Fibroblast of lung (primary cell): ENCODE measurements at places on chromosomes 3 and 15. TPM values are rescaled to one million over a fixed set of nuclear protein-coding genes. Genes with fewer than 3 reads are reported as not detected.

DNA sequence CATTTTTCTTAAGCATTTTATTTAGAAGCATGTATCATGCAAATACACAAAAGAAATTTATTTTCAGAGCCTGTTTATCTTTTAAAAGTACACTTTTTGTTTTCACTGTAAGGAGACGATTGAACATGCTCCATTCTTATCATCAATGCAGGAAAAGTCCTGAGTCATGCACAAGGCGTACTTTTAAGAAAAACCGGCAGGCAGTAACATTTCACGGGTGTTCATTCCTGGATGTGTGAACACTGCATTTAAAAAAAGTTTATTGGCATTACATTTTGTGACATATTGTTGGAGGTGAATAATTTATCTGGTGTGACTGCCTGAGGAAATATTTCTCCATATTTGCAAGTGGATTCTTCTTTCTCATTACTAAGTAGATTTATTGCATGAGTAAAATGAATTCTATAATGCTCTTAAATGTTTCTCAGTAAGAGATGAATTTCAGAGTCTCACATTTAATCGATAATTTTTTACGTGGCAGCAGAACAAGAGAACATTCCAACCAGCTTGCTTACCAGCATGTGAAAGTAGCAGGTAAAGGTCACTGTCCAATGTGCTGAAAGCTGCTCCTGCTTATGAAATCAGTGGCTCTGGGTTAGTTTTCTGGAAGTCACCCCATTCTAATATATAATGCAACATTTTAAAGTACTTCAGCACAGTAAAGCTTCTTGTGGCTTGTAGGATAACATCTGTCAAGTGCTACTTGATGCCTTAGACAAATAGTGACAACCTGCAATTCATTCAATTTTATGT, 87.0 kb downstream of the SV2B start:
- no peaks in the 10 kb centered on the region for H3K4me1 ChIP-seq
- no peak overlapping the region for H3K4me3 ChIP-seq
- no peaks in the 10 kb centered on the region for H3K36me3 ChIP-seq

GRCh38 chr3:110871869-110872268, 199.7 kb upstream of the NECTIN3 start:
- no peaks in the 10 kb centered on the region for H3K27me3 ChIP-seq
- DNase-seq = no peak
- H3K4me1 ChIP-seq = no peaks in the 10 kb centered on the region
- no peak overlapping the region for H3K4me3 ChIP-seq
- H3K36me3 ChIP-seq = no peaks in the 10 kb centered on the region

DNA sequence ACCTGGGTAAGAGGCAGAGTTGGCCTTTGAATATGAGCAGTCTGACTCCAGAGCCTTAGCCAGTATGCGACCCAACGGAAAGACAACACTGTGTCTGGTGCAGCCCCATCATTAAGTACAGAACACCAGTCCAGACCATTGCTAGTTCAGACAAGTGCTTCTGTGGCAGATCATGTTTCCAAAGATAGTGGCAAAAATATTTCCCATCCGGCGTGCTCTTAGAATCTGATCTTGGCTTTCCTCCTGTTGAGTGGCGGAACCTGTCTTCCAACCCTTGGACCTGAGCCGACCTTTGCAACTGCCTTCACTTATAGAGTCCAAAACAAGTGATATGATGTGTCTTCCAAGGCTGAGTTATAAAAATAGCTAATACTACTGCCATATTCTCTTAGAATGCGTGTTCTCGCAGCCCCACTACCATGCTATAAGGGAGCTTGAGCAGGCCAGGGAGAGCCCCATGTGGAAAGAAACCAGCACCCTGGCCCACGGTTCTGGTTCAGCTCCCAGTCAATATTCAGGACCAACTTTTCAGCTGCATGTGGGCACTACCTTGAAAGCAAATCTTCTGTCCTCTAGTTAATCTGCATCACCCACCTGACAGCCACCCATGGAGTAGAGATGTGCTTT, 322.4 kb upstream of the SLCO3A1 start:
- H3K27ac ChIP-seq = no peak overlapping the region
- no peaks in the 10 kb centered on the region for H3K36me3 ChIP-seq
- H3K4me1 ChIP-seq = peaks cover under 1% of the 10 kb centered on the region
- H3K4me3 ChIP-seq = no peak overlapping the region
- H3K27me3 ChIP-seq = no peaks in the 10 kb centered on the region
- no peak for DNase-seq

The SAMMSON gene
- under 0.01 TPM in 2 replicates for total RNA-seq

GRCh38 chr3:111325160-111325718, 216.8 kb upstream of the CD96 start:
- H3K4me1 ChIP-seq = no peaks in the 10 kb centered on the region
- H3K36me3 ChIP-seq = no peaks in the 10 kb centered on the region
- H3K4me3 ChIP-seq = no peak overlapping the region
- DNase-seq = peak; percentile 36

DNA sequence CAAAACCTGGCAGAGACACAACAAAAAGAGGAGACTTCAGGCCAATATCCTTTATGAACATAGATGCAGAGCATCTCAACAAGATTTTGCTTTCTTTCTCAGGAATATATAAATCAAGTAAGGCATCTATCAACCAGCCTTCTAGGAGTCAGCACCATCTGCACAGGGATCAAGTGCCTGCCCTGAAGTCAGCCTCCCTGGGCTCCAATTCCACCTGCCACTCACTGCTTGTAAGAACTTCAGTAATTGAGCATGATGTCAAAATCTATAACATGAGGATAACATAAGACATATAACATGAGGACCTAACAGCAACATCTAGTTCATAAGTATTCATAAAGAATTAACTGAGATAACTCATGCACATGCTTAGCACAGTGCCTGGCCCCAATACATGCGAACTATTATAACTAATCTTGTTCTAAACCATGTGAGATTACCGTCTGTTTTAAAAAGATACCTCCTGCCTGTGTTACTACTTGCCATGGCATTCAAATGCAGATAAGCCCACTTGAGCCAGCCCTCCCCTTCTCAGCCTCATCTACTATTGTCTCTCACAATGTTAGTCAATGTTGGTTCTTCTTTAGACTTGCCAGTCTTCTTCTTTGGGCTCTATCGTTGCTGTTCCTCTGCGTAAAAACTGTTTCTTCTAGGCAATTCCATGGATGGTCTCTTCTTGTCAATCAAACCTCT, 91.6 kb downstream of the PLD1 start:
- no peaks in the 10 kb centered on the region for H3K36me3 ChIP-seq
- no peak overlapping the region for H3K27ac ChIP-seq
- H3K27me3 ChIP-seq = no peaks in the 10 kb centered on the region
- no peak overlapping the region for H3K4me3 ChIP-seq
- no peaks in the 10 kb centered on the region for H3K4me1 ChIP-seq

DNA sequence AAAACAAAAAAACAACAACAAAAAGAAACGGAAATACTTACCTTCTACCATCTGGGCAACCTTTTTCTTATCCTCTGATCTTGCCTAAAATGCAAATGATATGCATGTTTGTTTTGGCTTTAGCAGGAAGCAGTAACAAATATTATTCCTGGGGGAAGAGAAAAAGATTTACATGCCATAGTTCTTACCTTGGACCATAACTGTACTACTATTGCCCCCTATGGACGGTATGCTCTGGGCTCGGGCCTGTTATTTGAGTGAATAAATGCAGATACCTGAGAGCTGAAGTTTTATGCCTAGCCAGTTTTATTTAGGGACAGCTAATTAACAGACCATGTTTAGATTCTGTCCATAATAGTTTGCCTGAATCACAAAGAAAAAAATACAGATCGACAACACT, 12.6 kb upstream of the STARD5 start:
- no peak overlapping the region for H3K4me3 ChIP-seq
- H3K27ac ChIP-seq = no peak overlapping the region
- no peaks in the 10 kb centered on the region for H3K27me3 ChIP-seq
- H3K36me3 ChIP-seq = no peaks in the 10 kb centered on the region
- DNase-seq = peak; percentile 44
- peaks cover 12% of the 10 kb centered on the region for H3K4me1 ChIP-seq

The SLC12A1 gene
- not detected in 2 replicates for total RNA-seq

GRCh38 chr15:47398132-47398531, 319.2 kb upstream of the SEMA6D start:
- no peaks in the 10 kb centered on the region for H3K4me1 ChIP-seq
- no peak for DNase-seq
- H3K36me3 ChIP-seq = no peaks in the 10 kb centered on the region
- H3K4me3 ChIP-seq = no peak overlapping the region

The RBPMS2 gene
- total RNA-seq = under 0.01 TPM in 1 of 2 replicates, not detected in the other

GRCh38 chr3:167114619-167115018, 265.5 kb downstream of the ZBBX start:
- no peak for DNase-seq
- no peaks in the 10 kb centered on the region for H3K4me1 ChIP-seq
- no peak overlapping the region for H3K4me3 ChIP-seq
- H3K36me3 ChIP-seq = no peaks in the 10 kb centered on the region
- H3K27me3 ChIP-seq = no peaks in the 10 kb centered on the region

- no peak for DNase-seq
- H3K27ac ChIP-seq = no peak overlapping the region
- no peaks in the 10 kb centered on the region for H3K27me3 ChIP-seq
- H3K4me3 ChIP-seq = no peak overlapping the region
- H3K36me3 ChIP-seq = no peaks in the 10 kb centered on the region
Observed at GRCh38 chr3:186998937-186999368, 68.6 kb downstream of the ST6GAL1 start.

The ZNF660 gene
- total RNA-seq = 3.3 and 4.0 TPM in 2 replicates

DNA sequence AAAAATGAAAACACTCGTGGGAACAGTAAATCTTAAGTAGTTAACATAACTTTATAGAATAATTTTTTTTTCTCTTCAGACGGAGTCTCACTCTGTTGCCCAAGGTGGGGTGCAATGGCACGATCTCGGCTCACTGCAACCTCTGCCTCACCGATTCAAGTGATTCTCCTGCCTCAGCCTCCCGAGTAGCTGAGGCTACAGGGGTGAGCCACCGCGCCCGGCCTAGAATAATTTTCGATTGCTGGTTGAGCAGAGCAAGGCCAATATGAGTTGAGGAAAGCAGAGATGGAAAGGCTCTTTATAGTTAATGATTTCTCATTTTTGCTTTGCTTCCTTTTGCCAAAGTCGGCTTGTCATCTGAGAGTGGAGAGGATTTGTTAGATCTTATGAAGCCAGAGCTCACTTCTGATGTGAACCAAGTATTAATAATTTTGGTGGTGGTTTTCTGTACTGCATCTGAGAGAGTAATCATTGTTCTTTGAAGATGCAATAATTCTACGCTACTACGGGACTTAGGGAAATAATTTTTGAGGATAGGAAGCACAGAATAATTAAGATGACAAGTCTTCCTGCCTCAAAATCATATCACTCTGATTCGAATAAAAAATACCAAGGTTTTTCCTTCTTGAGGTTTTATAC, 1.6 kb upstream of the GOLM2 start:
- peak overlapping the region; percentile 92 for H3K4me3 ChIP-seq
- no peaks in the 10 kb centered on the region for H3K27me3 ChIP-seq
- H3K36me3 ChIP-seq = no peaks in the 10 kb centered on the region
- DNase-seq = peak; percentile 10
- H3K4me1 ChIP-seq = peaks cover 2% of the 10 kb centered on the region

DNA sequence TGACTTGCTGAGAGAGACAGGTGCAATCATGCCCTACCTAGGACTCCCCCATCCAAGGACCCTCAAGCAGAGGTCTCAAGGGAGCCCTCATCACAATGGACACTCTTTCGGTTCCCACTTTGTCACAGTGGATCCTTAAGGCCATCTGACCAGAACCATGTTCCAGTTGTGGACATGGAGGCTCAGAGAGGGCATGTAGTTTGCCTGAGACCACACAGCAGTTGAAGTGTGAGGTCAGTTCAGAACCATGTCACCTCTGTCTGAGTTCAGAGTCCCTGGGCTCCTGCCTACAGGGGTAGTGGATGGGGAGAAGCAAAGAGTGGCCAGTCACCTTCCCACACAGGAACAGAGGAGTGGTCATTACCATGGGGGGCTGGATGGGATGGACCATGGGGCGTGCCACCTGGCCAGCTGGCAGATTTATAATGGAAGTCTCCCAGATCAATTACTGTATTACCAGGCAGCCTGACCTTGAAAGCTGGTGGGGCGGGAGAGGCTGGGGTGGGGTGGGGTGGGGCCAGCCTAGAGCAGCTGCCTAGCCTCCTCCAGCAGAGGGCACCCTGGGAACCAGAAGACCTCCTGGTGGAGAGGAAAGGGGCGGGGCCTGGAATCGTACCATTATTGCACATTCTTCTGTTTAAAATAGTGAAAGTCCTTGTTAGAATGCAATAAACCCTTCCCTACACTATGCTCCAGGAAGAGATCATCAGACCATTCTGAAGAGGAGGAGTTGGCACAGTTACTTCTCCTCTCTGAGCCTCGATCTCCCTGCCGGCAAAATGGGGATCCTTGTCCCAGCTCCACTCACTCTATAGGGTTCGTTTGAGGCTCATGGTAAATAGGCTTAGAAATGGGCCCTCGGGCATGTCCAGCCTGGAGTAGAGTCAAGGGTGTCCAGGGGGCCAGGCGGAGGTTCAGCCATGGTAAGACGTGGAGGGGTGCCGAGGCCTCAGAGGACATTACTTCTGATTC, 26.9 kb upstream of the LINGO1 start:
- peaks cover 18% of the 10 kb centered on the region for H3K27me3 ChIP-seq
- H3K36me3 ChIP-seq = no peaks in the 10 kb centered on the region
- no peak overlapping the region for H3K27ac ChIP-seq
- H3K4me3 ChIP-seq = no peak overlapping the region

DNA sequence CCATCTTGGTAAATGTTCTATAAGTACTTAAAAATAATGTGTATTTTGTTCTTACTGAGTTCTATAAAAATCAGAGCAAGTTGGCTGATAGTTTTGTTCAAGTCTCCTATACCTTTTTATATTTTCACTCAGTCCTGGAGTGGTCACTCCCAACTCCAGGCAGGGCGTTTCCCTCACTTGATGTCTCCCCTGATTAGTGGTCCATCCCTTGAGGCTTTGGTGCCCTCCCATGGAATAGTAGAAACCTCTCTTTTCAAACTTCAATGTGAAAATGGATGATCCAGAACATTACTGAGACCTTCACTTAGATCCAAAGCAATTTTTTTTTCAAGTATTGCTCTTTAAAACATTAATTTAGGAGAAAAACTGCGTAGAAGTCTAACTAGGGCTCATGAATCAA, 25.0 kb upstream of the SCN10A start:
- H3K27me3 ChIP-seq = no peaks in the 10 kb centered on the region
- H3K4me1 ChIP-seq = no peaks in the 10 kb centered on the region
- no peak overlapping the region for H3K27ac ChIP-seq
- no peak for DNase-seq
- no peak overlapping the region for H3K4me3 ChIP-seq

The KBTBD13 gene
- not detected in 2 replicates for total RNA-seq

DNA sequence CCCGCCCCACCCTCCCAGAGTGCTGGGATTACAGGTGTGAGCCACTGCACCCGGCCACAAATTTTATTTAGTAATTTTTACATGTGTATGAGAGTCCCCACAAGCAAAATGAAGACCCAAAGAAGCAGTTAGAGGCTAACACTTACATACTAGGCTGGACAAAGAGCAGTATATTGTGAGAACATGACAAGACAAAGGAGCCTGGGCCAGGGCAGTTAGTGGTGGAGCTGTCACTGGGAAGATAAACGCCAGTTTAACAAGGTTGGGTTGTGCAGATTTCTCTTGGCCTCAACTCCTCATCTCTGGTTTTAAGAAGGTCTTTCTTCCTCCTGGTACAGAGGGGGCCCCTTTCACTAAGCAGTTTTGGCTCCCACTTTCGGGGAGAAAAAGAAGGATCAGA, 19.9 kb upstream of the FAM174B start:
- no peaks in the 10 kb centered on the region for H3K36me3 ChIP-seq
- no peak overlapping the region for H3K27ac ChIP-seq
- H3K4me1 ChIP-seq = no peaks in the 10 kb centered on the region
- no peak for DNase-seq
- H3K27me3 ChIP-seq = no peaks in the 10 kb centered on the region
- no peak overlapping the region for H3K4me3 ChIP-seq
